ENCODE measurements at places on chromosomes 13 and 19.

- no peak for DNase-seq
Observed at GRCh38 chr19:29623726-29624488, 17.8 kb downstream of the POP4 start.

DNA sequence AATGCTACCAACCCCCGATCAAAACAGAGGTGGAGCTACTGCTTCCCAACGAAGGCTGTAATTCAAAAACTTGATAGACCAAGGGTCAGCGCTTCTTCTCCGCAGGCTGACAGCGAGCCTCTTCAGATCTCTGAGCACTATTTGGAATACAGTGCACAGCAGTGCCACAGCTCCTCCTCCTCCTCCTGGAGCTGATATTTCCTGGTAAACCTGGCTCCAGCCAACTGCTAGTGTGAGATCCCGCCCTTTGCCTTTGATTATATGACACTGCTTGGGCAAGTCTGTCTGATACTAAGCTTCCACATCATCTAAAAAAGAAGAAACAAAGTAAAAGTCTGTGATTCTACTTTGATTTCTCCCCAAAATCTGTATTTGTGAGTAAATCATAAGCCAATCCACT is 710.5 kb downstream of the DACH1 start:
- no peak for DNase-seq

DNA sequence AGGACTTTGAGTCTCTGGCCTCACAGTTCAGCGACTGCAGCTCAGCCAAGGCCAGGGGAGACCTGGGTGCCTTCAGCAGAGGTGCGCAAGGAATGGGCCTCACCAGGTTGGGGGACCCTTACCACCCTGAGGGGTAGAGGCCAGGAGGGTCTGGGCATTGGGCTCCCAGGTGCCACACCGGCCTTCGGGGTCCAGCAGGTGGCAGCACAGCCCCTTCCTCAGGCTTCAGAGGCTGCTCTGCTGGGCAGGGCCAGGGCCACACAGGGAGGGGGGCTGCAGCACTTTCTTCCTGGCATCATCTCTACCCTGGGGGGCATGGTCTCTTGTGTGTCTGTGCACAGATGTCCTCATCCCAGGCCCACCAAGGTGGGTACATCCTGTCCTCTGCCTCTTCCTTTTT is 12.9 kb downstream of the PIN1 start:
- DNase-seq, result peak; percentile 48

GRCh38 chr13:34345258-34345965 is 527.5 kb downstream of the RFC3 start:
- DNase-seq, result no peak

DNA sequence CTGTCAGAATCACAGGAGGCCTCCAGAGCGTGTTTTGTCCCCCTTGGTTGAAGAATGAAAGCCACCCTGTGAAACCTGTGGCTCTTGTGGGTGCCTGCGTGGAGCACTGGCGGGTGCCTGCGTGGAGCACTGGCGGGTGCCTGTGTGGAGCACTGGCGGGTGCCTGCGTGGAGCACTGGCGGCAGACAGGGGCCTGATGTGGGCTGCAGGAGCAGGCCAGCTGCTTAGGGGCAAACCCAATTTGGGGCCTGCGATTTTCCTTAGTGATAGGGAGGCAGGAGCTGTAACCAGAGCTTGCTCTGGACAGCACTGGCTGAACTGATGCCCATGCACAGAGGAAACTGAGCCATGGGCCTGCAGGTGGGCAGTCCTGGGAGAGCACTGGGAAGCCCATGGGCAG is 24.3 kb downstream of the ARHGEF7 start:
- no peak for DNase-seq

- DNase-seq, result no peak
Observed at GRCh38 chr13:45040622-45041021, 51.3 kb downstream of the GPALPP1 start.

DNA sequence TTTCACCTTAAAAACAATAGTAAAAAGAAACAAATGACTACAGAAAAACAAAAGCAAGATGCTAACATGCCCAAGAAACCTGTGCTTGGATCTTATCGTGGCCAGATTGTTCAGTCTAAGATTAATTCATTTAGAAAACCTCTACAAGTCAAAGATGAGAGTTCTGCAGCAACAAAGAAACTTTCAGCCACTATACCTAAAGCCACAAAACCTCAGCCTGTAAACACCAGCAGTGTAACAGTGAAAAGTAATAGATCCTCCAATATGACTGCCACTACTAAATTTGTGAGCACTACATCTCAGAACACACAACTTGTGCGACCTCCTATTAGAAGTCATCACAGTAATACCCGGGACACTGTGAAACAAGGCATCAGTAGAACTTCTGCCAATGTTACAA is 6.0 kb downstream of the CKAP2 start:
- no peak for DNase-seq

- DNase-seq, result no peak
Observed at GRCh38 chr13:69676286-69676685, 431.3 kb upstream of the ATXN8OS start.

DNA sequence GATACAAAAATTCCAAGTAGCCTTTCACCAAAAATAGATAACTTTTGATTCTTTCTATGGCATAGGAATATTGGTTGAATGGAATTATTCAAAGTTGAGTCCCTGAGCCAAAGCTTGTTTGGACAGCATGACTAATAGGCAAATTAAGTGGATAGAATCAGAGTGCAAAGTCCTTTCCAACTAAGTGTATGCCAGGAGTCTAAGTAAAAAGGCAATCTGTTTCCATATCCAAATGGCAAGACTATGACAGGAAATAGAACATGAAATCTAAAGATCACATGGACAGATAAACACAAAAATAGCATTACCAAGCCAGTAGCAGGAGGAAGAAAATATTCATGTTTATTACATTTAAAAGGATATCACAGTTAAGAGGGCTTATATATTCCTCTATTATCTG is 804.6 kb downstream of the SLITRK6 start:
- DNase-seq, result peak; percentile 5
